ENCODE measurements at places on chromosomes 13 and 19.

DNA sequence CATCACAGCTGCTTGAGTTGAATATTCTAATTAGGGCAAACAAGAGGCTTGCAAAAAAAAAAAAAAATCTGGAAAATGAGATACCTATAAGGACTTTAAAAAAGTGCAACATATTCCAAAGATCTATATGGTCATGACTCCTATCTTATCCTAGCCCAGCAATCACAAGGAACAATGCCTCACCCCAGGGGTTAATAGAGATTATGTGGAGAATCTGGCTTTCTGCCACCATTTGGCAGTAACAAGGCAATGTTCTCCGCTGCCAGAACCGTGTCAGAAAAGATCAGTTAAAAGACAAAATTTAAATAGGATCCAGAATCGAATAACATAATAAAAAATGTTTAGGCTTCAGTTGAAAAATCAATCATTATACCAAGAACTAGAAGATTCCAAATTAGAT is 1643.2 kb upstream of the PRR20A start:
- DNase-seq = no peak

DNA sequence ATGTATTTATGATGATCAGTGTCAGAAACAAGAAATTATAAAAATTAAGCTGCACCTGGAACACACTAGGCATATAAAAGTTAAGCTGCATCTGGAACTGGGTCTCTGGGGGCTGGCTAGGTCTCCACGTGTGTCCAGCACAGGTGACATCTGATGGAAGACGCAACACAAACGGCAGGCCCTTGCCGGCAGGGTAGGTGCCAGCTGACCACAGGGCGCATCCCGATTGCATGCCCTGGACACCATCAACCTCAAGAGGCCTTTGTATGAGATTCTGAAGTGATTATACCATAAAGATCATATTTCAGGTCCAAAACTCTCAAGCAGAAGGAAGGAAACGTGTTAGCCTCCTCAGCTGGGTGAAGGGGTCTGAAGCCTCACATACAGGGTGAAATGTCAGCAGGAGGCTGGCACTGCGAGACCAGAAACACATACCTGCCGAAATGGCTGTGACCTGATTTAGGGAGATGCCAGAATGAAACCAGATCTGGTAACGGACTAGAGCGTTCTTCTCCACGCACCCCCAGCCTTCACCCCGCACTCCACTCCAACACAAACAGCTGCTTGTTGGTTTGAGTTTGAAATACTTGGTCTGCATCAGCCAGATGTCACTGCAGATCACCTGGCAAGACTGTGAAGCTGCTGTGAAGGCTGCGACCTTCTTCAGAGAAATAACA is 37.3 kb downstream of the COL4A1 start:
- no peak for DNase-seq

DNA sequence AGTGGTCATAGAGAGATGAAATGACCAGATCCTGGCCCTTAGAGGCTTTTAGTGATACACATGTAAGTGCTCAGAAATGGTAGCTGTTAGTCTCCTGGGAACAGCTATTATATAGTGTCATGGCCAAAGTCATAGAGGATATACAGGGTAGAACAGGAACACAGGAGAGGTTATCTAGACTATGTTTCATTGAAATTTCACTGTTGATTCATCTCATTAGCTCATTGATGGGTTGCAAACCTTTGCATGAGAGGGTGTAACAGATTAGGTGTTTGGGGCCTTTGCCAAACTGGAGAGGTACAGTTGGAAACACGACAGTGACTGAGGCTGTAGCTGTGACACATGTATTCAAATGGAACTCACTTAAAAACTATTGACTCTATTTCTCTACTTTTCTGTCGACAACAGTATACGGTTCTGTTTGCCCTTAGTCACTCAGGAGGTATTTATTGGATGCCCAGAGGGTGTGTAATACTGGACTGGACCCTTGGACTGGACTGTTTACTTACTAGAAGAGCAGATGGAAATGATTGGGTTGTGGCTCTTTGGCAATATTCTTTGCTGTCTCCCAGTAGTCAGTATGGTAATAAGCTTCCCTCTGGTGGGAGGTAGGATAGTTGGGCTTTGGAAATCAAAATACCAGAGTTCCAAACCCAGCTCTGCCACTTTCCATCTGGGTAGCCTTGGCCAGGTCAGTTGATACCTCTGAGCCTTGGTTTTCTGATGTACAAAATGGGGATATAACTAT is 29.8 kb downstream of the ARHGAP35 start:
- no peak for DNase-seq

DNA sequence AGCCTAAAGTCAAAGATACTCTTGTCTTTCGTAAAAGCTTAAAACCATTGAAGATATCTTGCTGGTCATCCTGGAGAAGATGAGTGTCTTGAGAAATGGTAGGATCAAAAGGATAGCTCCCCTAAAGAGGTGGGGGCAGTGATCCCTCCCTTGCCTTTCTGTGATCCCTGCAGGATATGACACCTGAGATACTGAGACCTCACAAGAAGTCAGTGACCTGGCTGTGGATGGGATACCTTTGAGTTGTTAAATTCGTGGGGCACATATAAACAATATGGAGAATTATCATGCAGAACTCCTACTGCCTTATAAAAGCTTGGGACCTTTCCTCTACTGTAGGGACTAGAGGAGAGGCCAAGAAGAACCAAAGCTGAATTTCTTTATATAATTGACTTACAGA is 21.4 kb downstream of the STOML3 start:
- no peak for DNase-seq

DNA sequence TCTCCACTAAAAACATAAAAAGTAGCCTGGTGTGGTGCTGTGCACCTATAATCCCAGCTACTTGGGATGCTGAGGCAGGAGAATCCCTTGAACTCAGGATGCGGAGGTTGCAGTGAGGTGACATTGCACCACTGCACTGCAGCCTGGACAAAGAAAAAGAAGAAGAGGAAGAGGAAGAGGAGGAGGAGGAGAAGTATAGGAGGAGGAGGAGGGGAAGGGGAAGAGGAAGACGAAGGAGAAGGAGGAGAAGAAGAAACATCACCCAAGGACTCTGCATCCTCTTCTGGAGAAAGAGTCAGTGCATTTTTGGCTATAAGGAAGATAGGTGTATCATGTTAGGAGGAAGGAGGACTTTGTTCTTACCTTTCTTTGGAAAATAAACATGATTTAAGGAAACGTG is 13.0 kb upstream of the FPR3 start:
- no peak for DNase-seq

- DNase-seq = peak; percentile 74
Measured at GRCh38 chr19:35742121-35742724, at the start of gene IGFLR1. TSS of gene IGFLR1 (minus strand) at chr19:35742452. CDS start at chr19:35741180, 1,272 bp downstream.

DNA sequence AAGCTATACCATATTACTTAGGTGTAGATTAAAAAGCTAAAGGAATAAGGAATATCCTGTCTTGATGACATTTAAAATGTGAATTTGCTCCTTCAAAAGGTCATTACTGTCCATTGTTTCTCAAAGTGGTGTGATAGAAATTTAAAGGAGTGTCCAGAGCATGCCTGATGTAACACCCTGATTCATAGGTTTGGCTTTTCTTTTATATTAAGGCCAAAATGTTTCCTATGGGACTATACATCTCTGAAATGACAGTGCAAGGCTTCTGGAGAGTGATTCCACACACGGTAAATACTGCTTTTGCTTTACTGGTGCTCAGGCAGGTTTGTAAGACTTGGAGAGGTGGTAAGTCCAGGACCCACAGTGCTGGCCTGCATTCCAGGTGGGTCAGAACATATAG is 289.9 kb downstream of the RFC3 start:
- no peak for DNase-seq

DNA sequence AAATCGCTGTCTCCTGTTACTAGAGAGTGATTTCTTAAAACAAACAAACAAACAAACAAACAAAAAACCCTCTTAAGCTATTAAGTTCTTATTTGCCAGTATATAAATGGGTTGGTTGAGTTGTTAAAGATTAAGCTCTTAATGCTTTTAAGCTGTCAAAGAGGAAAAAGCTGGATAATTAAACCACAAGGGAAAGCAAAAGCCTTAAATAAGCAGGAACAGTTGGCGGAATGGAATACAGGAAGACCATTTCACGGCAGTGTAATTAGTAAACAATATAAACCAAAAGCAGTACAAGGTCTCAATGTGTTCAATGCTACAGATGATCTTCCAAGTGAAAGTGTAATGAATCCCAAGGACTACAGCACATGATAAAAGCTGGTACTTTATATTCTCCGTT is 32.2 kb upstream of the GGACT start:
- no peak for DNase-seq

GRCh38 chr13:95298169-95298965 is 2.9 kb downstream of the ABCC4 start:
- DNase-seq = no peak

DNA sequence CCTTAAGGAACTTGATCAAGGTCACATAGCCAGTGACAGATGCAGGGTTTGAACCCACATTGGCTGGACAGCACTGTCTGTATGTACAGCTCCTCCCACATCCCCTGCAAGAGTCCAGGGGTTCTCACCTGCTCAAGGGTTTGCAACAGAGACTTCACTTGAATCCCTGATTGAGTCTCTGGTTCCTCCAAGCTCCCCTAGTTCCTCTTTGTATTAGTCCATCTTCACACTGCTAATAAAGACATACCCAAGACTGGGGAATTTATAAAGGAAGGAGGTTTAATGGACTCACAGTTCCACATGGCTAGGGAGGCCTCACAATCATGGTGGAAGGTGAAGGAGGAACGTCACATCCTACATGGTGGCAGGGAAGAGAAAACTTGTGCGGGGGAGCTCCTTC is 72.8 kb upstream of the CLDN10 start:
- no peak for DNase-seq

- DNase-seq = no peak
Measured at GRCh38 chr13:73767747-73768315, 366.4 kb downstream of the KLF12 start.

DNA sequence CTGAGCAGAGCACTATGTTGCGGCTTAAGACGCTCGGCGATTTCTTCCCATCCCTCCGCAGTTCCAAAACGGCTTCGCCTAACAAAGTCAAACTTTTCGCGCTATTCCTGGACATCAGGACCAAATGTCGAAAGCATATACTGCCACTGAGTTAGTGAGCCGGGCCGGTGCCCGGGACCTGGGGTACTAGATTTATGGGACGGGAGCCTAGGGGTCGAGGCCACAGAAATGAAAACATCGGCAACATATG is 699 bp downstream of the RCBTB2 start:
- no peak for DNase-seq

DNA sequence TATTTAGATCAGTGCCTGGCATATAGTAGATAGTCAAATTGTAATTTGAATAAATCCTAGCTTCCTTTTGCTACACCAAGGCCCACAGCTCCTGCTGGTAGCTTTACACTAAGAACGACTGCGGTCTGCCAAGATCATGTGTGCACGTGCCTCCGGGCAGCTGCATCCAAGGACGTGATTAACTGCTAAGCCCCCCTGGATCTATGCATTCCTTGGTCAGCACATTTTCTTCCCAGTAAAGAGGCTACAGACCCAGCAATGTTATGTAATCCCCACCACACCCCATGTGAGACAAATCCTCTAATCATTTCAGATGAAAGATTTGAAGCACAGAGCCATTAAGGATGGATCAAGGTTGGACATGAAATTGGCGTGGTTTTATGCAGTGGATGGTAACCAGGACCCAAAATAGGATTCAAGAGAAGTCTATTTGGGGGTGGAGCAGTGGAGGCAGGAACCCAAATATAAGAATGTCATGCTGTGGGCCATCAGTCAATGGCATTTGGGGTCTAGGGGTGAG is 65.2 kb upstream of the PEG3 start:
- no peak for DNase-seq

GRCh38 chr13:47112205-47112902 is 215.5 kb upstream of the HTR2A start:
- DNase-seq = no peak

DNA sequence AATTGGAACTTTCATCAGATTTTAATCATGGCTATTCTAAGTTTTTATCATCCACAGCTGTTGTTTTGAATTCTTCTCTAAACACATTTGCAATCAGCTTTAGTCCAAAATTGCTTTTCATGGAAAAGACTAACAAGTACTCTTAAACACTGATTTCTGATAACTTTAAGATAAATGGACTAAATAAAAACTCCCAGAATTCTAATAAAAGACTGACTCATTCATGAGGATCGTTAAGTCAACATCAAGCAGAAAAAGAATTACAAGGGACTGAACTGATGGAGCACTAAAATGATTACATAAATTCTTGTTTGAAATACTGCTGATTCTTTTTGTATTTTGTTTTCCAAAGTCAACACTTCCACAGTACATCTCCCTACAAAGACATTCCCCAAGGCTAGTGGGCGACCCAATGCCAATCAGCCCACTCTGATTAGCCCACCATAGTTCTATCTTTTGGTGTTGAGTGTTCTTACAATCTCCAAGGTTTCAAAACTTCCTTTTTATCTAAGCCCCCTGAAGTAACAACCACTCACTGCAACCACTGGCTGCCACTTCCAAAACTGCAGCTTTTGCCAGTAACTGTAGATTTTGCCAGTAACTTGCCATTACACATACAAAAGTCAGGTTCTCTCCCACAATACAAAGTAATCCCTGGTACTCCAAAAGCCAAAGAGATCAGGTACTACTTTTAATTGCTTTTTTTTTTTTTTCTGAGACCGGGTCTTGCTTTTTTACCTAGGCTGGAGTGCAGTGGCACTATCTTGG is 14.0 kb upstream of the NAA16 start:
- DNase-seq = no peak

DNA sequence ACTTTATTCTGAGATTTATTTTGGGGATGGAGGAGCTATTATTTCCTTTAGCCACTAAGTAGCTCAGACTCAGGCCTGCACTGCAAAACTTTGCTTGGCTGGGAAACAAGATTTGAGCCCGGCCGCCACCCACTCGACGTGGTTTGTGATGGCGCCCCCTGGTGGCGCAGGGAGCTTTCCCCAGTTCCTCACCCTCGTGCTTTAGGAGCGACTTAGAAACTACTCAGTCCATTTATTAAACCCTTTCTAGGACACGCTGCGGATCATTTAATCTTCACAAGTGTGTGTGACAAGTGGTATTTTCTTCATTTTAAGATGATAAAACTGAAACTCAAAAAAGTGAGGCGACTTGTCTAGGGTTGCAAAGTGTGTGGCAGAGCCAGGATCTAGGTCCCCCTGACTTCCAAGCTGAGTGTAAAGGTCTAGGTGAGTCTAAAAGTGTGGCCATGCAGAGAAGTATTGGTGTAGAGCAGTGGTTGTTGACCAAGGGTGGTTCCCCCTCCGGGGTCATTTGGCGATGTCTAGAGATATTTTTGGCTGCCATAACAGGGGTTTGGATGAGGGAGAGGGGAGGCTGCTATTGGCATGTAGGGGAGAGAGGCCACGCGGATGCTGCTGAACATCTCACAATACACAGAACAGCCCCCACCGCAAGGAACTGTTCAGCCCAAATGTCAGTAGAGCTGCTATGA is 2.2 kb downstream of the CXCL17 start:
- DNase-seq = peak; percentile 65

- DNase-seq = no peak
Measured at GRCh38 chr13:26308250-26308649, 54.3 kb downstream of the CDK8 start.

DNA sequence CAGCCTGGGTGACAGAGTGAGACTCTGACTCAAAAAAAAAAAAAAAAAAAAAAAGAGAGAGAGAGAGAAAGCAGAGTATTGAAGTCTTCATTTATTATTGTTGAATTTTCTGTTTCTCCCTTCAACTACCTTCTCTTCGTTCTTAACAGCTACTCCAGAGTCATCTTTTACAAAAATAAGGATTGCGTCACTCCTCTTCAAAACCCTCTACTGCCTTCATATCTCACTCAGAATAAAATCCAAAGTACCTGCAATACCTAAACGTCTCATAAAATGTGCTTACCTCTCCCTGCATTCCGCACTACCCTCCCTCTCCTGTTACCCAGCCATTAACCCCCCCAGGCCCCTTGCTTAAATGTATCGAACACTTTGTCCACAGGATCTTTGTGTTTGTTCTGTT is 17.4 kb upstream of the RPL21 start:
- no peak for DNase-seq

GRCh38 chr13:23515116-23515515 is 55.1 kb upstream of the TNFRSF19 start:
- DNase-seq = no peak

Data from stimulated activated CD8-positive, alpha-beta memory T cell treated with anti-CD3 and anti-CD28 coated beads, Interleukin-15, amount 100 ng/mL, for 48 hours (primary cell).